Occipital lobe (tissue), 3 donors: ENCODE measurements at places on chromosomes 5 and 9.

DNA sequence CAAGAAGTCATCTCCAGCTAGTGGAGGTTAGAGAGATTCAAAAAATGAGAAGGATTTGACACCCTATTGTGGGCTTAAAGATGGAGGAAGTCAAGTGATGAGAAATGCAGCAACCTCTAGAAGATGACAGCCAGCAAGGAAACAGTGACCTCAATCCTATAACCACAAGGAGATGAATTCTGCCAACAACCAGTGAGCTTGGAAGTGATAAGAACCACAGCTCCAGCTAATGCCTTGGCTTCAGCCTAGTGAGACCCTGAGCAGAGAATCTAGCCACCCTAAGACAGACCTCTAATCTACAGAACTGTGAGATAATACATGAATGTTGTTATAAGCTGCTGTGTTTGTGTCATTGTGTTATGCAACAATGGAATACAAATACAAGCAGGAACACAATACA is 262.4 kb downstream of the GRIA1 start:
- DNase-seq = no peak

- DNase-seq = no peak
Measured at GRCh38 chr9:104872656-104873488, 55.1 kb downstream of the ABCA1 start.

DNA sequence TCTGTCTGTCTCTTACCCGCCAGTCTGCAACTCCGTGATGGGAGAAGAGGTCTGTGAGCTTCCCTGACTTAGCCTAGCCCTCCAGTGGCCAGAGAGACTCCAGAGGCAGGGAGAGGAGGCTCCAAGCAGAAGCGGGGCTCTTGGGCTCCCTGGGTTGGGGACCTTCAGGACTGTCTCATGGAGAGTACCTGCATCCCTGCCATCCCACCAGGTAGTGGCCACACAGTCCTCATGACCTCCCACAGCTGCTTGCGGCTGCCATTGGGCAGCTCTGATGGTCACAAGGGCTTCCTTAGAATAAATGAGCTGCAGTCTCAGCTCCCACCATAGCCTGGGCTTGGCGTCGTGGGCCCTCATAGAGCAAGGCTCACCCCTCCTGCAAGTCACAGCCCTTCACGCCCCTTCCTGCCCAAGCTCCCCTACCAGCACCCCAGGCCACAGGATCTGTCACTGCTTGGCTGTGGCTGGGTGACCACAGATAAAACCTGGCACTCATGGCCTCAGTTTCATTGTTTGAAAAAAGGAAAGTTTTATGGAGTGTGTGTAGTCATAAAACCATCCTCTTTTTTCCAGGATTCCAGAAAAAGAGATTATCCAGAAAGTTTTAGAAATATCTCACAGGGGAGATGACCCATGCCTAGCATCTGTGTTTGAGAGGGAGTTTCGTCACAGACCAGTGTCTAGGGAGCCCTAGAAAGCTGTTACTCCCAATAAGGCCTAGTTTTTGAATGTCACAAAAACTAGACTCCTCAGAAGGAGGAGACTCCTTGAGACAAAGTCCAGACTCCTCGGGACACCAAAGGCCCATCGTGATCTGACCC is 48.4 kb downstream of the PPARGC1B start:
- no peak for DNase-seq

- DNase-seq = no peak
Measured at GRCh38 chr9:124733964-124734740, 37.0 kb downstream of the NR6A1 start.

- DNase-seq = no peak
Measured at GRCh38 chr5:120236360-120236759, 227.7 kb upstream of the PRR16 start.

- DNase-seq = no peak
Measured at GRCh38 chr5:2375757-2376250, 375.7 kb downstream of the IRX2 start.

- DNase-seq = no peak
Measured at GRCh38 chr9:113737517-113738271, 138.4 kb upstream of the ZNF618 start.

DNA sequence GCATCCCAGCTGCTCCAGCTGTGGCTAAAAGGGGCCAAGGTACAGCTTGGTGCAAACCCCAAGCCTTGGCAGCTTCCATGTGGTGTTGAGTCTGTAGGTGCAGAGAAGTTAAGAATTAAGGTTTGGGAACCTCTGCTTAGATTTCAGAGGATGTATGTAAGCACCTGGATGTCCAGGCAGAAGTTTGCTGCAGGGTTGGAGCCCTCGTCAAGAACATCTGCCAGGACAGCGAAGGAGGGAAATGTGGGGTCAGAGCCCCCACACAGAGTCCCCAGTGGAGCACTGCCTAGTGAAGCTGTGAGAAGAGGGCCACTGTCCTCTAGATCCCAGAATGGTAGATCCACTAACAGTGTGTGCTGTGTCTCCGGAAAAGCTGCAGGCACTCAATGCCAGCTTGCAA is 236.2 kb upstream of the ADRA1B start:
- no peak for DNase-seq

- no peak for DNase-seq
Measured at GRCh38 chr5:84585218-84585617, 200.5 kb upstream of the EDIL3 start.

GRCh38 chr5:149635394-149635793 is 54.1 kb downstream of the ARHGEF37 start:
- DNase-seq = no peak

- DNase-seq = no peak
Measured at GRCh38 chr5:137507150-137507549, 8.0 kb upstream of the SPOCK1 start.

- no peak for DNase-seq
Measured at GRCh38 chr5:82640916-82641315, 362.8 kb upstream of the RPS23 start.

DNA sequence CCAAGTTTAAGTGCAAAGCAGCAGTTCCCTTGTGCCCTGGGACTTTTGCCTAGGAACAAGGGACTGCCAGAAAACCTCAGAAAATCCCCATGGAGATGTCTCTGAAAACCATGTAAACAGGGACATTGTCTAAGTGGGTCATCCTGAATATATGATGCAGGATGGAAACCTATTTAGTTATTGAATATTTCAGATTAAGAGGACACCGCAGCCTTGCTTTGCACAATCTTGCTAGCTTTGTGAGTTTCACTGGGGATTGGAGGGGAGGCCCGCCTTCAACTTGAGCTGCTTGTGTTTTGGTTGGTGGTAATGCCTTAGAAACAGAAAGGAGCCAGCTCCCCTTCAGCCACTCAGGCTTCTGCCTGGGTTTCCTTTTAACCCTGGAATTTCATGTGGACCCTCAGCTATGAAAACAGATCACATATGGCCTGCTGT is 112.8 kb downstream of the C9orf152 start:
- DNase-seq = no peak

GRCh38 chr5:1665231-1665630 is 134.4 kb downstream of the MRPL36 start:
- DNase-seq = no peak

DNA sequence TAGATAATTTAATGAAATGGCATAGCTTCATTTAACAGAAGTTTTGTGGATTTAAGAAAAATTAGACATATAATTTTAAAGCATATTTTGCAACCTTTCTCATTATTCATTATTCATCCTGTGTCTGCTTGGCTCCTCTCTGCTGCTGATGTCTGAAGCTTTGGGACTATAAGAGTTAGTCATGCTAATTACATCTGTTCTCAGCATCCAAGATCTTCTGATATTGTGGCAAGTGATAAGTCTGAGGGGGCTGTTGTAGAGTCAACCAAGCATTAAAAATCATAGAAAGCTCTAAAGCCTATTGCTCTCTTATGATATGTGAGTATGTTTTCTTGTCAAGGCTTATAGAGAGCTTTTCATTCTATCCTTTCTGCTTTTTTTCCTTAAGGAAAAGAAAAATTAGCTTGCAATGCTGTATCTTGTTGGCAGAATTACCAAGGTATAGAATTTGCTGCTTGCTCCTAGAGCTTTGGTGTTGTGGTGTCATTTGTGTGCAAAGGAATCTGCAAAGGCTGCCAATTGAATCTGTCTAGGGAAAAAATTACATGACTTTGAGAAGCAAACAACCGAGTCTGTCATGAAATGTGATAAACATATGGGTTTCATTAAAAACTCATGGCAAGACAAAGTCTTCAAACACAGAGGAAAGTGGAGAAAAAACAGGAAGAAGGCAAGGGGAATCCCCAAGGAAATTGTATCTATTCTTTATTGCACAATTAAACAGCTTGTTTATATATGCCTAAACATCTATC is 156.1 kb upstream of the DAB2 start:
- no peak for DNase-seq

DNA sequence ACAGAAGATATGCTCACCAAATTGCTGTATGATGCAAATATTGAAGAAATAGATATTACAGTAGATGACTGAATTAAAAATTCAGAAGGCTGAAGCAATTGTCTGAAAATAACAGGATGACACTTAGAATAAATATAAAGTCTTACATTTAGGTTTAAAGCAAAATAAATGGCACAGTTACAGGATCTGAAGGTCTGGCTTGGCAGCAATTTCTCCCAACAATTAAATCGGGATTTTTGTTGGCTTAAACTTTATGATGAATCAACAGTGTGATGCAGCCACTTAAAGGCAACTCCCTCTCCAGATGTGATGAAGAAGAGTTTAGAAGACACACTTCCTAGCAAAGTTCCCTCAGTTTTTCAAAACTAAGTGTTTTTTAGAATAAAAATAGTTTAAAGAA is 80.5 kb downstream of the NREP start:
- DNase-seq = no peak

DNA sequence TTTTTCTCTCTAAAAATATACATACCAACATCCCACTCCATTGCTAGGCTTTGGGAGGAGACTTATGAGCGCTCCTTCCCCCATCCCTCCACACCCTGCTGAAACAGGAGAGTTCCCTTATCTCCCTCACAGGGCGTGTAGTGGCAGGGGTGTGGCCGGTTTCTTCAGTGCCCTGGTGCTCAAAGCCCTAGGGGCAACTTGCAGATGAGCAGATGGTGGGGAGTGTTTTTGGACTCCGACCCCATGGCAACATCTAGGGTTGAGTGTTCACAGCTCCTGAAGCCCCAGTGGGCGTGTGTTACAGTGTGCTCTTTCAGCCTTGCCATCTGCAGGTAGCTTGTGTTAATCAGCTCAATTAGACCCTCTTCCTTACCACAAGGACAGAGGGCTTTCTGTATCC is 409.5 kb downstream of the MAT2B start:
- DNase-seq = no peak

DNA sequence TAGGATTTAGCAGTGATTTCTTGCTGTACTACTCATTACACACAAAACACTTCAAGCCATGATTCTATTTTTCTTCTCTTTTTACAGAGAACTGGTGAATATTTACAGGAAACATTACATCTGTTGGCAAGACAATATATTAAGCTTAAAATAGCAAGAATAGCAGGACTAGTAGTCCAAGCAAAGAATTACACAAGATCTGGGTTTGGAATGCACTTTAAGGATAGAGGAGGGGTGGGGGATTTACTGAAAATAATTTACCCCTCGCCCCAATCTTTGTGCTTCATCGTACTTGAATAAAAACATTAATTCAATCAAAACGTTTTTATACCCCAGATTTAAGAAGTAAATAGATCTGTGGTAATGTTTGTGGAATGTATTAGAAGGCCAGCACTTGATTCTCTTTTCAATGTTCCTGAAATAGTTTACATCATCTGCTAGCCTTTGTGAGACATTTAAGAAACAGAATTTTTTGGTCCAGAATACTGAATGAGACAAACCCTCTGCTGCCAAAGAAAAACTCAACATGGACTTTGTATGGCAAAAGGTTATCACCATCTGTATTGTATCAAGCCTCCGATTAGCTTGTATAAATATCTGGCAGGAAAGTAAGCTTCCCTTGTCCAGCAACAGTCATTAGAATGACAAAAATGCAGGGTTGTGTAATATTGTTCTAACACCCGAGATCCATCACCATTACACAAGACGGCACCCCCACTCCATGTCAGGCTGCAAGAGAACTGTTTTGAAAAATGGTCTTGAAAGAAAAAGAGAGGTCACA is 23.8 kb downstream of the SVEP1 start:
- no peak for DNase-seq

DNA sequence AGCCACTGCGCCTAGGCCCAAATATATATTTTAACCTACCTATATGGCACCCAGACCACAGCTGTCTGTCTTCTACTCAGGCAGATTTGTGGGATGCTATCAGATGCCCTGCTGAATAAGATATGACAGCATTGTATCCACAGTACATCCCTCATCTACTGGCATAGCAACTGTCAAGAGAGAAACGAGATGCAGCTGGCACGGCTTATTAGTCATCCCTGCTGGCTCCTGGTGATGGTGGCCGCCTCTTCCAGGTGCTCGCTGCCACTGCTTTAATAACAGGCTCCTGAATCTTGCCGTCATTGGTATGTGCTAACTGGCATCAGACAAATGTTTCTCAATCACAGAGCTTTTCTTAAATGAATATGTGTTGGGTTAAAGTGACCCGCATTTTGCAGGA is 34.0 kb downstream of the B4GALT1 start:
- DNase-seq = no peak

- DNase-seq = no peak
Measured at GRCh38 chr5:60340965-60341471, 358.9 kb downstream of the DEPDC1B start.

GRCh38 chr5:10493884-10494283 is 52.2 kb downstream of the ROPN1L start:
- DNase-seq = no peak

DNA sequence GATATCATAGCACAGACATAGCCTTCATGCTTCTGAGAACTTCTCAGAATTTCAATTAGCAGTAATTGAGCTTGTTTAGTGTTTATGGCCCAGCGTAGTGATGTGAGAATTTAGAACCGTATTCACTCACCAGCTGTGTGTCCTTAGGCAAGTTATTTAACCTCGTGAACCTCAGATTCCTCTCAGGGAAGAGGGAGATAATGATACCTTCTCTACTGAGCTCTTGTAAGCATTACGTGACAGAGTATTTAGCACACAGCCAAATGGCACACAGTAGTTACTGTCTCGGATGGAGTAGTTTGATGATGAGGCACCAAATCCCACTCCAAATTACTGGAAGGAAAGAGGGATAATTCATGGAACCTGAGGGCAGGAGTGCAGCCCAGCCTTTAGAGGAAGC is 429.3 kb downstream of the CCDC171 start:
- no peak for DNase-seq

GRCh38 chr5:6749026-6749716 is 35.9 kb downstream of the TENT4A start:
- DNase-seq = no peak

DNA sequence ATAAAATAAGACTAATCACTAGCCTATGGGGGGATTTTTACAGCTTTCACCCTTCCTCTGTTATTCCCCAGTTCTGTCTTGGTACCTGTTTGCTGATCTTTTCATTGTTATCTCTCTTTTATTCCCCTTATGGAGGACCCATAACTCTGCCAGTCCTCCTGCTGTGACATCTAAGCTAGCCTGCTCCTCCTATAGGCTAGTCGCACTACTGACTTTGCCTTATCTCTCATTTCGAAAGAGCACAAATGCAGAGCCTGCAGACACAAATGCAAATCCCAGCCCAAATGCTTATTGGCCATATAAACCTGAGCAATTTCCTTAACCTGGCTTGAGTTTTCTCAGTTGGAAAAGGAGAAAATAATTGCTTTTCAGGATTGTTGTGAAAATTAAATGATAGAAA is 59.1 kb upstream of the CAMK4 start:
- DNase-seq = no peak
